ENCODE measurements at places on chromosomes 3 and 15.

DNA sequence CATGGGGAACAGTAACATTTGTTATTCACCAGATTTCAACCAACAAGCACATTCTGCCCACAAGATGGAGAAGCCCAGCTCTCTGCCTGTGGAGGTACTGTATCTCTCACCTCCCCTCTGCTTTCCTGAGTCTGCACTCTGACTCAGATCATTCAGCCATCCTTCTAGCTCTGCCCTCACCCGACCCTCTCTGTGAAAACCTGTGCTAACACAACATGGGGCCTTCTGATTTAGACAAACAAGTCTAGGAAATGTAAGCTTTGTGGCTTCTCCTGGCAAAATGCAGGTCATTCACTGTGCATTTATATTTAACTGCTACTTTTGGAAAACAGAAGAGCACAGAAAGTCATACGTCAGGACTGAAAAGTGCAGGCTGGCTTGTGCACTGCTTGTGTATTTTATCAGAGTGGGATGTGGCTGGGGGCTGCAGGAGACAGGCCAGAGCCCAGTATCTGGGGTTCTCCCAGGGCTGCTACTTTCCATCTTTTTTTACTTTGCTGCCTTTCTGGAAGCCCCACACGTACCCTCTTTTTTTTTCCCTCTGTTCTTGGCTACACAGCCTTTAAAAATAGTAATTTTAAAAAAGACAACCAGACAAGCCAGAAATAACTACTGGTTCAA, 50.8 kb downstream of the SUSD5 start:
- no peak for DNase-seq

DNA sequence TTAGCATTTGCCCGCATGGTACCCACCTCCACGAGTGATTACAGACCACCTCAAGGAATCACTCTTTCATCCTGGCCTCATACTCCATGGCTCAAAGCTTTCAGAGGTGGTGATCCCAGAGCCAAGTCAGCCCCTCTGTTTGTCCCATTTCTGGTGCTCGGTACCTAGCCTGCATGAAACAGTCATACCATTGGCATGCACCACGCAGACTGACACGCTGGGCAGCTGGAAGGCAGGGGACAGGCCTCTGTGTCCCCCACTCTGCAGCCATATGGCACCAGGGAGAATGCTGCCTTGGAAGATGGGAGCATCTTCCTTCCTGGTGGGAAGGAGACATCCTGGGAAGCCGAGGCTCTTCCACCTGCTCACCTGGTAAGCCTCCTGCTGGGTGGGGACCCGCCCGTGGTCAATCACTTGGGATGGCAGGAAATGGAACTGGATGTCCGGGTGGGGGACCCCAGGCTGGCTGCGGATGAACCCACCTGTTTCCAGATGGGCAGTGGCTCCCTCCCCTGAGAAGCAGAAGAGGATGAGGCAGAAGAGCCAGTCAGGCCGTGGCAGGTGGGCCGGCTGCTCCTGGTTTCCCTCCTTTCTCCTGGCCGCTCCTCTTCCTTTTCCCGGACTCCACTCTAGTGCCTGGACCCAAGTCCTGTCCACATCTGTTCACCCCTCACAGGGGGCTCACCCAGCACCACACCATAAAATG, 26.9 kb downstream of the CHDH start:
- DNase-seq, result no peak

DNA sequence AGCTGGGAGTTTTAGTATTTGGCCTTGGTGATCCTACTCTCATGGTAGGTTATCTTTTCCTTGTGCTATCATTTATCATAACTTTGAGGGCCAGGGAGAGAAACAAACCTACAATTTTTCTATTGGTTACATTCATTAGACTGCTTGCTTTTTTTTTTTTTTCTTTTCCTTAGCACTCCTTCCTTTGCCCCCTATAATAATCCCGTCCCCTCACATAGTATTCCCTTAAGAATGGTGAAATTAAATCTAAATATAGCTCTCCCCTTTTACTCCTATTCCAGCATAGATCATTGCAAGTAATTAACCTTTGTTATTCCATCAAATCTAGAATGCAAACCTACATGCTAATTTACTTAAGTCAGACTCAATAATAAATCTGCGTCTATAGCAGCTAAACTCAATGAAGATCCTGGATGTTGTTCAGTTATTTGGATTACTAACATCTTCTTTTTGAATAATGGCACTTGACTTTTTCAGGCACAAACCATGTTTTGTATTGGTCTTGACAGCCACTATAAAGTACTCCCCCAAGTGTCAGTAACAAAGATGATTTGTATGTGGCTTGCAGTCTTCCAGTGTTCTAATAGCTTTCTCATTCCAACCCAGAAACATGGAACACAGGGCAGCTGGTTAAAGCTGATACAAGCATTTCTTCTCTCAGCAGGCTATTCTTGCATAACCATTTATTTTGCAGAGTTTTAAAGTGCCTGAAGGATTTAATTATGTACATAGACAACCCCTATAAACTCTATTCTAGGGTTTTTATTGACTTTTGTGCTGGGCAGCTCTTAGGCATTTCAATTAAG, 420.6 kb downstream of the MECOM start:
- DNase-seq, result no peak

GRCh38 chr15:40043927-40044716, 5.1 kb upstream of the SRP14 start:
- no peak for DNase-seq

GRCh38 chr3:146044046-146044445, 116.9 kb downstream of the PLOD2 start:
- no peak for DNase-seq

DNA sequence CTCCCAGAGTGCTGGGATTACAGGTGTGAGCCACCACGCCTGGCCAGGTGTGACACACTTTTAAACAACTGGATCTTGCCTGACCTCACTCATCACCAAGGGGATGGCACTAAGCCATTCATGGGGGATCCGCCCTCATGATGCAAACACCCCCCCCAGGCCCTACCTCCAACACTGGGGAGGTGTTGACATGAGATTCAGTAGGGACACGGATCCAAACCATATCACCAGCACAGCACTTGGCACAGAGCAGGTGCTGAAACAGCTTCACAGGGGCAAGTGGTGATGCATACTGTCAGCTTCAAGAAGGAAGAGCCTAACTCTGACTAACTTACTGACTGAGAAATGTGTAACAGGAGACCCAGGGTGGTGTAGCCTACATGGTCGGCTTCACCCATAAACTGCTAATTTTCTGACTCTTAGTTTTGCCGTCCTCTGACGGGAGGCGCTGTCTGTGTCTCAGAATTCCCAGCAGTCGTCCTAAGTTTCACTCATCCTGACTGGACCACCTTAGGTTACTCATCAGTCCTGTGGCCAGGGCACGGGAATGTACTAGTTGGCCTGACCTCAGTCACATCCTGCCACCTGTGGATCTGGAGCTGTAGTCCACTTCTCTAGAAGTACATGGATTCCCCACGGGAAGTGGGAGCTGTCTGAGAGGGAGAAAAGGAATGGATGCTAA, 81.9 kb upstream of the PLXNA1 start:
- no peak for DNase-seq

DNA sequence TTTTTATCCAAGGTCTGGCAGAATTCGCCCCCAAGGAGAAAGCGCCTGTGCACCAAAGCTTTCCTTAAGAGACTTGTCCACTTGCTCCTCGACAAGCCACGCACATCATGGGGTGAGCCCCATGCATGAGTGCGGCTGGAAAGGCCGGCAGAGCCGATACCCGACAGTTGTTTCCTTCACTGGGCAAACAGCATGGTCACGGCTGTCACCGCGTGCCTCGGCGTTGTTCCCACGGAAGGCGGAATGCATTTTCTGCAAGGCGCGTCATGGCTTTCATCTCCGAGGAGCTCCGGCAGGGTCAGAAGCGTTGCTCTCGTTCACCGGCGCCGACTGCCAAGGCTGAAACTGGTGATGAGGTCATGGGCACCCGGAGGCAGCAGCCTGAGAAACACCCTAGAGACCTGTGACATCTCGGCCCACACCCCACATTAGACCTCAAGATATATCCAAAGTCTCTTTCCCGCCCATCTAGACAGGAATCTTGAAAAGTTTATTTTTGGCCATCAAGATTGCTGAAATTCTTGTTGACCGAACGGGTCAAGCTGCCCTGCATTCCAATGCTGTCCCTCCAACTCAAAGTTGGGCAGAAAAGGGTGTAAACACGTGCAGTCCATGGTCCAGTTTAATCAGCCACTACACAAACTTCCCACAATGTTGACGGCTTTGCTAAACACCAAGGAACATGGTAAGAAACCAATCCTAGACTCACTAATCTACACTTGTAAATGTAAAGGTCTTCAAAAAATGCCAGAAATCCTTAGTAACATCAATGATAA, 604 bp upstream of the TJP1 start:
- no peak for DNase-seq

DNA sequence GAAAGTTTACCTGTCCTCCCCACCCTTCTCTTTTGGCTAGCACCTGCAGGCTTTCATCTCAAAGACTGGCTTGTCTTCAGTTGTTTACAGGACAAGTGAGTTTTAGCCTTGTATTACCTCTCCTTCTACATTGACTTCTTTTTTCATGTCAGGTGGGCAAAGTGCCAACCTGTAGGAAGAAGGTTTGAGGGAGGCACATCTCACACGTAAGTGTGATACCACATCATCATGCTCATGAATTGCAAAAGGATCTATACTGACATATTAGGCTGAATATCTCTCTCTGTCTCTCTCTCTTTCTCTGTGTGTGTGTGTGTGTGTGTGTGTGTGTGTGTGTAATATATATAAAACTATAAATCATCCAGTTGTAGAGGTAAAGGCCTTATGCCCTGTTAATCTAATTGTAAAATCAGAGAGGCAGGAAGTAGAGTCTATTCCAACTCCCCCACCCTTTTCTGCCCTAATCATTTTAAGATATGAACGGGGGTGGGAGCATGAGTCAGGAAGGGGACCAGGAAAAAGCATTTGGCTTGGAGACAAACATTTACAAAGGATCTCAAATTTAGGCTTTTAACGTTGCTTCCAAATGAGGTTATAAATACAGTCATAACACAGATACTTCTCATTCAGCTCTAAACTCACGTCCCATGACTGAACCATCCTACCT, 107.0 kb upstream of the PFN2 start:
- no peak for DNase-seq

- DNase-seq, result no peak
Measured at GRCh38 chr3:31008994-31009393, 114.5 kb upstream of the GADL1 start.

DNA sequence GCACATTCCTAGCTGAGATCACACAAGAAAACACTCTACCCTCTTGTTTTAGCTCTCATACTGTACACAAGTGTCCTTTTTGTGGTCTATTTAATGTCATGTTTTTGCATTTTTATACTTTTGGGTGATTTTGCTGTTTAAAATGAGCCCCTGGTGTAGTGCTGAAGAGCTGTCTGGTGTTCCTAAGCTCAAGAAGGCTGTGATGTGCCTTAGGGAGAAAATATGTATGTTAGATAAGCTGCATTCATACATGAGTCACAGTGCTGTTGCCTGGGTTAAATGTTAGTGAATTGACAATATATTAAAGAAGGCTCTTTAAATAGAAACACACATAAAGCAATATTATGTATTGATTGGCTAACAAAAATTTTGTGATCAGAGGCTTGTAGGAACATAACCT, 387.4 kb upstream of the C2CD4B start:
- no peak for DNase-seq

- no peak for DNase-seq
Measured at GRCh38 chr3:53724566-53724965, 121.7 kb downstream of the CHDH start.

DNA sequence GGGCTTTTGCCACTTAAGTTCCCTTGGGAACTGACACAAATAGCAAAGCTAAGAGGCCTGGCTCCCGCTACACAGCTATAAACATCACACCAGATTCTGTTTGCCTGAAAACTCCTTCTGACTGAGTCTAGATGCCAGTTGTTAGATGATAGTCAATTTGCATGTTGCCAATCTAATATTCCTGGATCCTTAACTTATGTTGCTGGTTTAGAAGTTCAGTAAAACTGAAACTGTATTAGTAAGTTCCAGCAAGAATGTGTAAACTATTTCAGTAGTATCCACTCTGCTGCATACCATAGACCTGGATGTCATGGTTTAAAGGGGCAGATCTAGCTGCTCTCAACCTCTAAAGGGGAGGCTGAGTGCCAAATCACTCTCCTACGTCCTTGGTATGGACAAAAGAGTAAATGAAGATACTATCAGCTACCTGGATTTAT, 27.1 kb upstream of the LACTB start:
- DNase-seq, result no peak

- DNase-seq, result no peak
Measured at GRCh38 chr3:28244491-28244890, 3.1 kb downstream of the CMC1 start.

GRCh38 chr15:75314552-75315290, 21.1 kb upstream of the COMMD4 start:
- DNase-seq, result no peak

- peak; percentile 14 for DNase-seq
Measured at GRCh38 chr3:12287727-12288181, 1.1 kb upstream of the PPARG start.

- DNase-seq, result no peak
Measured at GRCh38 chr3:163935411-163935810, 1142.9 kb downstream of the SI start.

GRCh38 chr3:195104340-195104739, 166.6 kb downstream of the XXYLT1 start:
- DNase-seq, result no peak
